Fibroblast of skin of back (primary cell): ENCODE measurements at places on chromosomes 6 and 20.

DNA sequence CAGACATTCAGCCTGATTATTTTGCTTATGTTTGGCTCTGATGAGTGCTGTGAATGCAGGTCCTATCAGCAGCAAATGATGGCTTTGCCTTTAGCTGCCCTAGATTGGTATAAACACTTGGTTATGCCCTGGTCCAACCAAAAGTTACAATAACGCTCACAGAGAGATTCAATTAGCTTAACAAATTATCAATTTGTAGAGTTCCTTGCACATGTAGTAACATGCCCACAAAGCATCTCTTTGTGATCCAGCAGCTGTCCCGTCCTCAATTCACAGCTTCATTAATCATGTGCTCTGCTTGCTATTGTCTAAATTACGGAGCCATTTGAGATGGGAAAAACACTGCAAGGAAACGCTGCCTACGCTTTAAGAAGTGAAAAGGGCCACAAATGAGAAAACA lies 457.9 kb downstream of the HDGFL1 start:
- no peak for DNase-seq

- peak; percentile 97 for DNase-seq
Observed at GRCh38 chr6:149855040-149855654, 9.0 kb downstream of the LRP11 start.

GRCh38 chr6:11009353-11009752 lies 34.8 kb downstream of the ELOVL2 start:
- DNase-seq, result peak; percentile 90

DNA sequence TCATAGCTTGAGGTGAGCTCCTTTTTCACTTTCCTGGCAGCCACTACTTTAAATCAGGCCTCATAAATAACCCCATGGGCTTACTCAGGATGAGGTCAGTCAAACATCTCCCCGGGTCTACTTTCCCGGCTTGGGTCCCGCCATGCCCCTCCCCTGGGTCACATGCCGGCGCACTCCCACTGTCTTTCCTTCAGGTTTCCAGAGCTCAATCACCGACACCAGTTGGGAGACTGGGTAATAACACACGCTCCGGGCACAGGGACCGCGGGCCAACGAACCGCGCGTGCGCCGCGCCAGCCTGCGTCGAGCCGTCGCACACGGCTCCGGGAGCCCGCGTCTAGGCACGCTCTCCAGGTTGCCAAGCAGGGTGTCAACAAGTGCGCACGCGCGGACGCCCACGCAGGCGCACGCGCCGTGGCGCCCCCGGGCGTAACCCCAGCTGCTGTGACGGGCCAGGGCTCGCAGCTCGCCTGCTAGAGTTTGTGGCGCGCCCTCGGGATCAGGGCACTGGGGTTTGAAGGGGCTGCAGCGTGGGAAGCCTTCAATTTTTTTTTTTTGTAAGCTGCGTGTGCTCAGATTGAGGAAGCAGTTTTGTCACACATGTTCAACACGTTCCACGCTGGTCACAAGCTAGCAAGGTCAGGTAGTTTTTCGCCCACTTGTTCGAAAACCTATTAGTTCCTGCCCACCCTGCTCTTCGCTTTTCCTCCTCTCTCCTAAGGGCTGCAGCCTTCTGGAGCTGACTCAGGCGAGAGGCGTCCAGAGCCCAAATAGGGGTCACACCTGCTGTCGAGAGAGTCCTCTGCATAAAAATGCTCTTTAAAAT lies 31.8 kb downstream of the TFAP2B start:
- no peak for DNase-seq

DNA sequence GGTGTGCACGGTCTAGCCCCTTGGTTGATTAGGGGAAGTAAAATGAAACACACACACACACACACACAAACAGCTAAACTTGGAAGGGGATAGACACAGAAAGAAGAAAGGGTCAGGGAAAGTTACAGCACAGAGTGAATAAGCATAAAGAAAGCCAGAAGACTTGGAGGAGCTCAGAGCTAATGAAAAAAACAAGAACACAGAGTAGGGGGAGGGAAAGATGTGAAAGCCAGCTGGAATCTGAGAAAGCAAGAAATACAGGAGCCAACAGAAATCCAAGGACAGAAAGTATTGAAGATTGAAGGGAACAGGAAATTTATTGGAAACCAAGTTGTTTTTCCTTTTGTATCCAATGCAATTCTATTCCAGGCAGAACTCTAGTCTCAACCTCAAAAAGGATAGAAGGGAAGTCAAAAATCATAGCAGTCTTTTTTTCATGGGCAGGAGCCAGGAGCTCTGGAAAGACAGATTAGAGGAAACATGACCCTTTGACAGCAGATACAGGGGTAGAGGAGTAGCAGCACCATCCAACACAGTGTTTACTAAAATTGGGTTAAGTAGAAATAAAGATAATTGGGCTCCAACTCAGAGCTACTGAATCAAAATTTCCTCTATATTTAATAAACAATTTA lies 10.1 kb downstream of the HMGCLL1 start:
- no peak for DNase-seq

GRCh38 chr6:18444111-18444510 lies 57.0 kb downstream of the RNF144B start:
- no peak for DNase-seq

GRCh38 chr6:7907159-7907558 lies 3.4 kb downstream of the TXNDC5 start:
- DNase-seq, result no peak

DNA sequence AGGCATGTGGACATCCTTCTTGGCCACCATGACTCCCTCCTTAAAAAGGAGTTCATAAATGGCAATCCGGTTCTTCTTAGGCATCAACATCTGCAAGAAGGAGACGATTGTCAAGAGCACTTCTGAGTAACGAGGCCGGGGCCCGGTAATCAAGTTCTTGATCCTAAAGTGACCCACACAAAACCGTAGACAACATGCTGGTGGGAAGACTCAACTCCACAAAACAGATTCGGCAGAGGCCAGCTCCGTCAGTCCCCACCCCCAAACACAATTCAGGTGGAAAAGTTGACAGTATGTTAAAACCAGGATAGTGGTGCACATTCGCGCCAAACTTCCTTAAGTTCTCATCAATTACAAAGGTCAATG lies 754 bp downstream of the RPS10 start:
- no peak for DNase-seq

DNA sequence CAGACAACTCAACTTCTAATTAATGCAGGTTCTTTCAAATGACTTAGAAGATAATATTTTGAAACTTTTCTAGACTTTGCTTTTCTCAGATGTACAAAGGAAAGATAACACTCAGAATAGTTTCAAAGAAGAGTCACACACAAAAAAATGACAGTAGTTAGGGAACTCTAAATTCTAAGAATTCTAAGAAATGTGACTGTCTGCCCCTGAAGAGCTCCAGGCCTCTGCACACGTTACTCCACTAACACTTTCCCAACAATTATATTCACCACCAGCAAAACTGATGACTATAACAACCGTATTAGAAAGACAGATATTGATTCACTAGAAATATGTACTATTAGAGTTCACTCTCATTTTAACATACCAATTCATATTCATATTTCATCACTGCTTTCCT lies 133.3 kb upstream of the SMLR1 start:
- no peak for DNase-seq
